ENCODE measurements at places on chromosomes 4 and X.
A peak's percentile ranks its signal among the peaks of the same experiment; 100 is the strongest.

DNA sequence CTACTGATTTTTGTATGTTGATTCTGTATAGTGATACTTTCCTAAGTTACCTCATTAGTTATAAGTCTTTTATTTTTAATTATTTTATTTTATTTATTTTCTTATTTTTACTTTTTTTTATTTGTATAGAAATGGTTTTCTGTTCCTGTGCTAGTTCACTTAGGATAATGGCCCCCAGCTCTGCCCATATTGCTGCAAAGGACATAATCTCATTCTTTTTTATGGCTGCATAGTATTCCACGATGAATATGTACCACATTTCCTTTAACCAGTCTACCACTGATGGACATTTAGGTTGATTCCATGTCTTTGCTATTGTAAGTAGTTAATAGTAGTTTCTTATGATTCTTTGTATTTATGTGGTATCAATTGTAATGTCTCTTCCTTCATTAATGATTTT, 31.5 kb upstream of the GK2 start:
- no peak for DNase-seq

DNA sequence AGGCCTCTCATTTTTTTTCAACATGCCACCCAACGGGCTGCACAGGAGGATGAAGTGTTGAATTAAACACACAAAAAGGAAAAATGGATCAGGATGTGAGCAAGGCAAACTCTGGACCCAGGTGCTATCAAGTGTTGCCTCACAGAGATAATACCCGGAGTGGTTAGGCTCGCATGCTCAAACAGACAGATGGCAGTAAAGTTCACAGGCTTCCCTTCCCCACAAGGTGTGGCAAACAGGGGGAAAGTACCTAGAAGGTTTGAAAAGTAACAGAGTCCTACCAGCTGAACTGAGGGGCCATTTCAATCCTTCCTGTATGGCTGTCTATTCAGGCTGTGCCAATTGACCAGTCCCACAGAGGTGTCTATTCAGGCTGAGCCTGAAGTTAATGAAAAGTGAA, 123.9 kb upstream of the GC start:
- DNase-seq, result no peak

GRCh38 chr4:55824865-55825264, 5.3 kb downstream of the EXOC1L start:
- no peak for DNase-seq

- no peak for DNase-seq
Measured at GRCh38 chrX:36480441-36480990, 527.6 kb upstream of the FAM47C start.

DNA sequence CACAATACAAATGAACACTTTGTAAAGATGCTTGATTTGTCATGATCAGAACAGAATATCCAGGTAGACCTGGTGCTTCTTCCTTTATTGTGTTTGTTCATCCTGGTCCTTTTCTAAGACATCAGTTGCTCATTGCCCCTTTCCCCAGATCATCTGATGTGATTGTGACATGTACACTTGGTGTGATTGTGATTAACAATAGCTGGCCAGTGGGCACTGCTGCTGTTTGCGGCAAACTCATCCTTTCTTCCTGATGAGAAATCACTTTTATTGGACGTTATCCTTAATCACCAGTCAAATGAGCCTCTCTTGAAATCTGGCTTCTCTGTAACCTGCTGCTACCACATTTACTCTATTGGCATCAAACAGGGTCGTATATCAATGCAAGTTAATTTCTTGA, 135.1 kb downstream of the PCDH7 start:
- no peak for DNase-seq

DNA sequence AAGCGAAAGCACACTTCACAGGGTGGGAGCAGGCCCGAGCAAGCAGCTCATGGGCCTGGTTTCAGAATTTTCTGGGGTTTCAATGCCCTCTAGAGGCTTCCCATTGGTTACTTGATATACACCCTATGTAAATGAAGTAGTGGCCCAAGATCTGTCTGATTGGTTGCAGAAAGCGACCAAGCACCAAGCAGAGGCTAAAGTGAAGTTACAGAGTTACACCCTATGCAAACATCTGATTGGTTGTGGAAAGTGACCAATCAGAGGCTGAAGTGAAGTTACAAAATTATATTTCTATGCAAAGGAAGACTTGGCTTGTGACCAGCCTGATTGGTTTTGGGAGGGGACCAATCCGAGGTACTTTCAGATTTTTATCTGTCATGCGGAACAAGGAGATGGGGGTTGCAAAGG, 8.2 kb downstream of the FHIP1A start:
- DNase-seq, result peak; percentile 49

- no peak for DNase-seq
Measured at GRCh38 chr4:152079543-152080293, 318.9 kb upstream of the GATB start.

- no peak for DNase-seq
Measured at GRCh38 chr4:185796176-185796575, 15.8 kb downstream of the SORBS2 start.

DNA sequence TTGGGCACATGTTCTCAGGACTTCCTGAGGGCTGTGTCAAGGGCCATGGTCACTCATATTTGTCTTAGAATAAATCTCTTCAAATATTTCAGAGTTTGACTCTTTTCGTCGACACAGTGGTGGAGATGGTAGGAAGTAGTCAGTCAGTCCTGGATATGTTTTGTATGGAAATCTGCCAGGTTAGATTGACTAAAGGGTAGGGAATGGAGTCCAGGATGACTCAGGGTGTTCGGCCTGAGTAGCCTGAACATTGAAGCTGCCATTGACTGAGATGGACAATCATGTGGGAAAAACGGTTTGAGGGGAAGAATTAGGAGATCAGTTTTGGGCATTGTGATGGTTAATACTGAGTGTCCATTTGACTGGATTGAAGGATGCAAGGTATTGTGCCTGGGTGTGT, 177.1 kb upstream of the CENPE start:
- DNase-seq, result no peak

DNA sequence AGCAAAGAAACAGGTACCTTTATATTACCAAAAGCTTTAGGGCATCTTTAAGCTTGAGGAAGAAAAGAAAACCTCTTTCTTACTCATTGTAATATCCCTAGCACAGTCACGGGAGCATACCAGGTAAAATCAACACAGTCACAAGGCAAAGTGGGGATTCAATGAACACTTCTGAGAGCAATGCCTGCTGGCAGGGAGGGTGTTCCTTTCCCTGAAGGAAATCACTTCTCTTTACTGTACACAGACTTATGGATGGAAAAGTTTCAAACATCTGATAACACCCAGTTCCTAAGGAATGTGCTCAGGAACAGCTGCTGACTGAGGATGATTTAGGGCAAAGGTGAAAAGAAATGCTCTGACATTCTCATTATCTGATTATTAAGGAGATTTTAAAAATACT, 94.8 kb downstream of the MAML3 start:
- no peak for DNase-seq

DNA sequence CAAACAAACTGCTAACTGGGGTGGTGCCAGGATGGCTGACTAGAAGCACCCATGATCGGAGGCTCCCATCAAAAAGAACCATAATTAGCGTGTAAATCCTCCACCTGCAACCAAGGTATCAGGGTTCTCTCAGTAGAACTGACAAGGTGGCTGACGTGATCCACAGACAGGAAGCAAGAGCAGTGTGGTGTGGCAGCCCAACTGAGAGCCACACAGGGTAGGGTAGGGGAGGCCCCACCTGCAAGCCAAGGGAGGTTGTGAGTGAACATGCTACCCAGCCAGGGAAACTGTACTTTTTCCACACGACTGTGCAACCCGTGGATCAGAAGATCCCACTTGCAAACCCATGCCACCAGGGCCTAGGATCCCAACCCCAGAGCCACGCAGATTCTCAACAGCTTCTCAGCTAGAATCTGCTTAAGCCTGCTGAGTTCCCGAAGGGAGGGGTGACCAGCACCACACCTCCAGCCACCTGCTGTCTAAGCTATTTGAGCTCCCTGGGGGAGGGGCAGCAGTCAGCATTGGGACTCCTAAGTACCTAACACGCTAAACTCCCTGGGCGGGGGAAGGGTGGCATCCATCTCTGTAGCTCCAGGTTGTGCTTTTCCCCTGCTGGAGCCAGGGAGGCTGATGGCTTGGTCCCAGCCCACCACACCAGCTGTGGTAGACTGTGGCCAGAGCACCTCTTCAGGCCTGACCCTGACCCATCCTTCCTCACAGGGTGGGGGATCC, 425.1 kb downstream of the GPM6A start:
- DNase-seq, result no peak

GRCh38 chrX:150410513-150410912, 47.4 kb downstream of the MAMLD1 start:
- DNase-seq, result no peak

GRCh38 chr4:120886191-120886590, 36.3 kb downstream of the PRDM5 start:
- DNase-seq, result no peak

GRCh38 chr4:129917651-129918050, 821.7 kb downstream of the C4orf33 start:
- DNase-seq, result no peak

DNA sequence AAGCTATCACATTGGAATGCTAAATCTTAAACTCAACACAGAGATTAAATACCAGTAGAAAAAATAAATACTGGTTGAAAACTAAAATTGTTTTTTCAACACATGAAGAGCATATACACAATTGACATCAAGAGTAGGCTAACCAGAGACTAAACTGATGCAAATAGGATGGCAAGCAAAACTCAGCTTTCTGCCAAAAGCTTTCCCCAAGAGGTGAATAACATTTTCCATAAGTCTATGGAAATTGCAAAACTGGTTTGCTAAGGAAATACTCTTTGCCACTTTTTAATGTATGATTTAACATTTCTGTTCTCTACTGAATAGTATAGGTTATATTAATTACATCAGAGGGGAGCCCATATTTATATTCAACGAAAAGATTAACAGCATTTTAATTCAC, 23.8 kb downstream of the IQCM start:
- no peak for DNase-seq

- no peak for DNase-seq
Measured at GRCh38 chr4:103012551-103012950, 7.0 kb downstream of the SLC9B1 start.

GRCh38 chrX:79140731-79141130, 3.8 kb upstream of the GPR174 start:
- no peak for DNase-seq

- no peak for DNase-seq
Measured at GRCh38 chr4:106522839-106523238, 154.3 kb upstream of the GIMD1 start.

DNA sequence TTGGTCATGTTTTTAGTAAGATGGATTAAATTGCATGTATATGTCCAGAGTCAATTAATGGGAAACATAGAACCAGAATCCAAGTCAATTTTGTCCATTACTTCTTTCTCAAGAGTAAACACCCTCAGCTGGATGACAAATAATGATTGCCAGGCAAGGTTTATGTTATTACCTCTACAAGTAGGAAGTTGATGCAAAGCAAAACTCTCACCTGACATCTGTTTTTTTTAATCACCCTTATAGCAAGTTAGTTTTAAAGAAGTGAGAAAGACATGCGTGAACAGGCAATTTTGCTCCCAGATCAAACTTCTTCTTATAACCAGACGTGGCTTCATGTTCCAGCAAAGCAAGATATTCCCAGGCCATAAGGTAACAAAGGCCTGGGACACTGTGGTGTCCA, 348.5 kb upstream of the FTHL17 start:
- DNase-seq, result no peak

DNA sequence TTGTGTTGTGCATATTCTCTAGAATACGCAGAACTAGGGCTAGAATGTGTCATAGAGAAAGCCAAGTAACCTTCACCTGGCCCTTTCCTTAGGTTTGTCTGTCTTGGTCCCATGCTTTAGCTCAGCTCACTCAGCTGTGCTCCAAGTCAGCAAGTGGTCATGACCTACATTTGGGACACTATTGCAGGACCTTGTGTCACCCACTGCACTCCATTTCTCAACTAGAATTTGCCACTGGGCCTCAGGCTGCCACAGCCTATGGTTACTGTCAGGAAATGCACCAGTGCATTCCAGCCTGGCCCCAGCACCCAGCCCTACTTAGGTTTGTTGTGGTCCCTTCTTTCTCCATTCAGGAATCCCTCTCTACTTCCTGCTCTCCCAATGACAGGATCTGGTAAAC, 7.7 kb upstream of the FGG start:
- DNase-seq, result no peak

DNA sequence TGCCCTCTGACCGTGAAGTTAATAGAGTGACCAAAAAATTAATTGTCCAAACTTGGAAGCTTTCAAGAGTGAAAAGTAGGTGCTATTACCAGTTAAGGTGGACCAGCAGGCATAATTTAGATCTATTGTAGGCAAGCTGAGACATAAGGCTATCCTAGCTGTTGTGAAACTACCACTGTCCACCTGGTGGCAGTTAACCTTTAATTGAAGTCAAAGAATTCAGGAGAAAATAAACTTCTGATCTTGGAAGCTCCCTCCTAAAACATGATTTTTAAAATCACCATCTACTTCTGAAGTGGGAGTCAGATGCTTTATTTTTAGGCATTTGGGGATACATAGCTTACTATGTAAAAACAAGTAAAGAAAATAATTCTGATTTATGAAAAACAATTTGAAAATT, 636.3 kb upstream of the HTR2C start:
- DNase-seq, result peak; percentile 35

GRCh38 chrX:39117101-39117500, 315.8 kb downstream of the MID1IP1 start:
- no peak for DNase-seq

DNA sequence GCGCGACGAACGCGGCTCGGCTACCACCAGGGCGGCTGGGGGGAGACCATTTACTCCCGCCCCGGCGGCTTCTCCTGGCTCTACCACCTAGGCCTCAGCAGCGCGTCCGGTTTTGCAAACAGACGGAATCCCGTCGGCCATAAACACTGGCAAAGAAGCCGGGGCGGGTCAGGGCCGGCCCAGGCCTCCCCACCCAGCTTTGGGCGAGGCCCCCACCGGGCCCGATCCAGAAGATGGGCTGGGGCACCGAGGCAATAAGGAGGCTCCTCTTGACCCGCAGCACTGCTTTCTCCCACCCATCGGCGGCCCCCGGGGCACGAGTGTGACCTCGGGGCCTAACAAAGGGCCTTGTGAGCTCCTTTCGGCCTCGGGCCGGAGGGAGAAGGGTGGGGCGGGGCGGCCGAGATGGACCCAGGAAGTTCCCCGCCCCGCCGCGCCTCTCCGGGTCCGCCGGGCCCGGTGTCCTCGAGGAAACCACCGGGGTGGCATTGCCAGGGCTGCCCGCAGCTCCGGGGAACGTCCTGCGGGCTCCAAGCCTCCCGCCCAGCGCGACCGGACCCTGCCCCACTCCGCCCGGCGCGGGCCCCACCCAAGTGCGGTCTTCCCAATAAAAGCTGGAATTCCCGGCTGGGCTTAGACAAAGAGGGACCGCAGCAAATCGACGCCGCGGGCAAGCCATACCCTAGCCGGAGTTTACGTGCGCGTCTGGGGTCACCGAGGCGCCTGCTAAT, 5.9 kb downstream of the BCOR start:
- no peak for DNase-seq

DNA sequence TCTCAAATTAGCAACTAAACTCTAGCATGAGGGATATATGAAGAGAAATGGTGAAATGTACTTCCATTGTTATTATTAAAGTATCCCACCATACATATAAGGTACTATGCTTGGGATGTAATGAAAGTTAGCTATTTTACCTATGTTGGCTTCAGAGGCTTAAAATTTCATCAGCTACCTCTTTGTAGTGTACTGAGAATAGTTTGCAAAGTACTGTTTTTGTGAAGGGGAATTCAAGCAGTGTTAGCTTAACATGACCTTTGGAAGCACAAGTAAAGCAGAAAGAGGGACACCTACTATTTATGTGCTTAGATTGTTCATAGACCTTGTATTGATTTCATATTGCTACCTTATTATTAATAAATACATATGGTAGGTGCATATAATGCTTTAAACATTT, 11.8 kb downstream of the PPP4R3C start:
- no peak for DNase-seq

Data from OCI-M1 (cell line).